Spinal cord (tissue), 10 donors: ENCODE measurements at places on chromosomes 6 and 20.

DNA sequence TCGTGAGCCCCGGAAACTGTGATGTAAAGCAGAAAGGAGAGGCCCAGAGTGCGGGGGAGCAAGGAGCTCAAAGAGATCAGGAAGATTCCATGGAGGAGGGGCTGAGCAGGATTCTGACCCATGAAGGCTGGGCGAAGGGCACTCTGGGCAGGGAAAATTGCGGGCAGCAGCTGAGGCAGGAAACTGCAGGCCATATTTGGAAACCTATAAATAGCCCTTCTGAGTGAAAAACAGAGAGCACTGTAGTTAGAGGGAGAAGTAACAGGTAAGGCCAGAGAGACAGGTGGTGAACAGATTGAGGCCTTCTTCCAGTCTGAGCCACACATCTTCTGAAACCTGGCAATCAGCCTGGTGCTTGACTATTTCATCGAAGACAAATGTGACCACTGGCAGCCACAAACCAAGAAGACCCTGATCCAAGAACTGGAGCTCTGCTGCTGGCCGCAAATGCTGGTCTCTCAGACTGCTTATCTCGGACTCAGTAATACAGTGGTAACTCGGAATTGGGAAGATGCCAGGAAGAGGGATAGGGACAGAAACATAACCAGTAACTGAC lies 14.1 kb upstream of the BEND3 start:
- DNase-seq, result peak; percentile 28

- no peak for DNase-seq
These were observed 13.7 kb upstream of the BPIFA2 start for GRCh38 chr20:33154252-33154651.

- DNase-seq, result no peak
These were observed 582.5 kb downstream of the DOK5 start for GRCh38 chr20:55057779-55058415.

- DNase-seq, result peak; percentile 52
These were observed 153.2 kb upstream of the TOP1 start for GRCh38 chr20:40875116-40876085.

- no peak for DNase-seq
These were observed 33.5 kb downstream of the ERMARD start for GRCh38 chr6:169784821-169785340.

GRCh38 chr20:23136893-23137745 lies 51.0 kb upstream of the CD93 start:
- DNase-seq, result no peak

GRCh38 chr20:41359541-41360011 lies 7.0 kb downstream of the EMILIN3 start:
- DNase-seq, result no peak

DNA sequence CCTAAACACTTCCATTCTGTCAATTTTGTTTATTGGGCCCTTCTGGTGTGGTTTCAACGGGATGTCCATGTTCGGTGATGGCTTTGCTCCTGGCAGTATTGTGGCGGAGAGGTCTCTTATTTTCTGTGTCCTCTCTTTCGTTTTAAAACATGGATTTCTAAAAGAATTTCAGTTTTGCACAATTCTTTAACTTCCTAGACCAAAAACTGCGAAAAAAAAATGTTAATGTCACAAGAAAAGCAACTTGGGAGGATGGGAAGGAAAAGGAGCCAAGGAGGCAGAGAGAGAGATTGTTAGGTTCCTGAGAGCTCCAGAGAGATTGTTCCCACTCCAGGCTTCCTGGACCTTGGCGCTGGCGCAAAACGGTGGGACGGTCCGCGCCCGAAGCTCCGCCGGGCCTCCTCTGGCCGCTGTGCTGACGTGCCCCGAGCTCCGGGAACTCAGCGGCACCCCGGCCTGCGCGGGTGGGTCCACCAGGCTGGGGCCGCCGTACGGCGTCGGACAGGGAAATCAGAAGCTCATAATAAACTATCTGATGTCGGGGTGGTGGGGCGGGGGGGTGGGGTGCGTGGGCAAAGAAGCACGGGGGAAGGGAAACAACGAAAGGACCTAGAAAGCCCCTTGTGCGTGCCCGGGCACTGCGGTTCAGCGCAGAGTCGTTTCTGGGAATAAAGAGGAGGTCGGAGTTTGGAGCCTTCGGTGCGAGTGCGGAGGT lies 951 bp upstream of the OLIG3 start:
- DNase-seq, result no peak

DNA sequence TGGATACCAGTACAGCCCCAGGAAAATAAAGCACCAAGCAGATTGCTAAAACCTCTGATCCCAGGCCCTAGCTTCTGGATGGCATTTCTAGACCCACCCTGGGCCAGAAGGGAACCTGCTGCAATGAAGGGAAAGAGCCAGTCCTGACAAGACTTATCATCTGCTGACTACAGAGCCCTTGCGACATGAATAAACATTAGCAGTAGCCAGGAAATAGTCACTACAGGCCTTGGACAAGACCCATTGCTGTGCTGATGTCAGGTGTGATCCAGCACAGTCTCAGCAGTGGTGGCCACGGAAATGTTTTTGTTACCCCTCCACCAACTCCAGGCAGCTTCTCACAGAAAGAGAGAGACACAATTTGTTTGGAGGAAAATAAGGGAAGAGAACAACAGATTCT lies 399.3 kb downstream of the HAO1 start:
- DNase-seq, result no peak

GRCh38 chr6:140204154-140204553 lies 829.7 kb upstream of the CITED2 start:
- DNase-seq, result no peak

DNA sequence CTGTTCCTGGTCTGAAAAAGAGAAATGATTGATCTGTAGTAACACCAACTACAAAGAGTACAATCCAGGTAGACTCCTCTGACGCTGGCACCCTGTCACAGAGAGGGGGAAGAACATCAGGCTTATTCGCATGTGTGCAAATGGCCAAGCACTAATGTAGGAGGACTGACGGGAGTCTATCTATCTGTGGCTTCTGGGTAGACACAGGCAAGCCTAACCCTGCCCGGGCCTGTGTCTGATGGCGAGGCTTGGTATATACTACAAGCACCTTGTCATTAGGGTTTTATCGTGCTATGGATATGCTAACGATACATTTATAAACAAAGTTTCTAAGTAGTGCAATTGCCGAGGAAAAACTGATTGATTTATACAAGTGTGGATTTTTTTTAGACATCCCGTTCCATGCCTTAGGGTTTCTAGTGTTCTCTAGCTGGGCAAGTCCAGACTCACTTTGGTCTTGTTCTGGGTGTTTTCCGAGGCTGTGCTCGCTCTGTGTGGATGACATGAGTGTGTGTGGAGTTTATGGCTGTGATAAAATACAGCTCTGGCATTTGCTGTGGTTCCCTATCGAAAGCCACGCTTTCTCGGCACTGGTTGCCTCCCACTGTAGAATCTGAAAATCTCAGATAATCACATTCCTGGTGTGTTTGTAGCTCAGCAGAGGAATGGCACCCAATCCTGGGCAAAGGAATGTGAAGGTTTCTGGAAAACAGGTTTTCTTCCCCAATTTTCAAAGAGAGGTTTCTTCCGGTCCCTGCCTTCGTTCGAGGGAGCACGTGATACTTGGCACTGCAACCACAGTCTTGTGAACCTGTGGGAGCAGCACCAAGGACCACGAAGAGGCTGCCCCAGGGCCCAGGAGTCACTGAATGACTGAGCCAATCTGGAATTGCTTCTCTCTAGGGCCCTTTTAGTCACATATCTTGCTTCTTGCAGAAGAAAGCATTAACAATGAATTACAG lies 67.5 kb upstream of the EDN1 start:
- DNase-seq, result no peak

GRCh38 chr6:112253841-112254816 lies at the start of gene LAMA4:
TSS of gene LAMA4 (minus strand) at chr6:112254567. CDS start at chr6:112254150, 417 bp downstream.
- DNase-seq, result no peak

GRCh38 chr20:11205769-11206362 lies 532.1 kb upstream of the JAG1 start:
- no peak for DNase-seq

GRCh38 chr6:41464481-41464880 lies 81.7 kb upstream of the FOXP4 start:
- no peak for DNase-seq

- no peak for DNase-seq
These were observed 5.5 kb downstream of the ZBTB46 start for GRCh38 chr20:63825331-63826118.

- no peak for DNase-seq
These were observed 40.8 kb downstream of the SNRNP48 start for GRCh38 chr6:7630792-7631191.

- no peak for DNase-seq
These were observed 28.4 kb upstream of the MAS1L start for GRCh38 chr6:29516108-29516507.

GRCh38 chr20:47594157-47594556 lies 92.5 kb downstream of the NCOA3 start:
- no peak for DNase-seq

DNA sequence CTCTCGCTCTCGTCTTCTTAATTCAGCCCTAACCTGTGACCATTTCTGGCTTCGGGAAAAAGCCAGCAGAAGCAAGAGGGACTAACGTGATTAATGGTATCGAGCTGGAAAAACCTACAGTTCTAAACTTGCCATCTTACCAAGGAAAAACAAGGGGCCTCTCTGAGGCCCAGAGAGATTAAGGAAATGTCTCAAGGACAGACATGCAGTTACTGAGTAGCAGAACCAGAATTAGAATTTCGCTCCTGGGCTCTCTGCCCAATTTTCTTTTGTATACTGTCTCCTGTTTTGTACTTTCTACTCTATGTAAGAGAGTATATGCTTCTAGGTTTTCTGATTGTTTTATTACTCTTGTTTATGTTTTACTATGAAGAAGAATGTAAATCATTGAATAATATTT lies 67.8 kb upstream of the LTV1 start:
- DNase-seq, result no peak

DNA sequence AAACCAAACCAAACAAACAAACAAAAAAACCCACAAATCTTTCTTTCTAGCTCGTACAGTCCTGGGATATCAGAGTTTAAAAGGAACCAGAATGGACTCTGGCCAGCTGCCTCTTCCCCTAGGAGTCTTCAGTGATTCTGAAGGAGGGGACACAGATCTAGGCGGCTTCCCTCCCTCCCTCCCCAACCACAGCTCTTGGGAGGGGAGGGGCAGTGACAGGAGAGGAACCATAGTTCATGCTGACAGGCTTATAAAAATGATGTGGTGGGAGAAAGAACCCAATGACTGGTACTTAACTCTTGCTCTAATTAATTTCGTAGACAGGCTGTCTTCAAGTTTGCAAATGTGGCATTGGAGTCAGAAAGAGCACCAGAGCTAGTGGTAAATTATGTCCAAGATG lies 56.0 kb downstream of the NPEPL1 start:
- no peak for DNase-seq

DNA sequence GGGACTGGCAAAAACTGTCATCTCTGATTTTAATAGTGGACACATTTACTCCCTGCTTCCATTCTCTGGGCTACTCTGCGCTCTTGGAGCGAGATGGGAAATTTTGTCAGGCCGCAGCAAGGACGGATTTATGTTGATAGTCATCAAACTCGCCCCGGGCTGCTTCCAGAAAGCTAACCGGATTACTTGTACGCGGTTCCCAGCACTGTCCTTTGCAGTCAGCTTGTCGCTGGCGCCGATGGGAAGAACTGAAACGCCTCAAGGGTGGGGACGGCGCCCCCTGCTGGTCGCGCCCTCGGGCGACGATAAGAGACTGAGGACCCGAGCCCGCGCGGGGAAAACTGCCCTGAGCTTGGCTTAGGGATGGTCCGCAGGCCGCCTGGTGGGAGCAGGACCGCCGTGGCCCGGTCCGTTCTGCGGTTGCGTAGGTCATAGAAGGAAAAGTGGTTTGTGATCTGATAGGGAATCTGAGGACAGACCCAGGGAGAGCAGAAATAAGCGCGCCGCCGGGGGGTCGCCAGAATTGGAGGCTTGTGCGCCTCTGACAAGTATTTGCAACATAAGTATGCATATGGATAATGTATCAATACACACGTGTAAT lies 984 bp upstream of the ABT1 start:
- DNase-seq, result peak; percentile 95

DNA sequence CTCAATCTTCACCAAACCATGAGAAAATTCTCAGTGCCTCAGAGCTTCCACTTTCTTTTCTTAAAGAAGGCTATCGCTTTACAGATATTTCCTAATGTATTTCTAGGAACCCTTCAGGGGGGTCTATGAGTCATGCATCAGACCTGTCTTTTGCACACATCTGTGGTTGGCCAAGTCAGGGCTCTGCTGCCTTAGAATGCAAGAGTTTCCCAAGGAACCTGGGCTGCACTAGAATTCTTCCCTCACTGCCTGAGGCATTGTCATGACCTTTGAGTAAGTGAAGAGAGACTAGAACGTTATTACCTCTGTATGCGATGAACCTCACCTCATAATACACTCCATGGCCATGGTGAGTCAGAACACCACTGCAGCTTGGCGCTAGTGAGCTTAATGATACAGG lies 365.0 kb upstream of the ID4 start:
- DNase-seq, result no peak

DNA sequence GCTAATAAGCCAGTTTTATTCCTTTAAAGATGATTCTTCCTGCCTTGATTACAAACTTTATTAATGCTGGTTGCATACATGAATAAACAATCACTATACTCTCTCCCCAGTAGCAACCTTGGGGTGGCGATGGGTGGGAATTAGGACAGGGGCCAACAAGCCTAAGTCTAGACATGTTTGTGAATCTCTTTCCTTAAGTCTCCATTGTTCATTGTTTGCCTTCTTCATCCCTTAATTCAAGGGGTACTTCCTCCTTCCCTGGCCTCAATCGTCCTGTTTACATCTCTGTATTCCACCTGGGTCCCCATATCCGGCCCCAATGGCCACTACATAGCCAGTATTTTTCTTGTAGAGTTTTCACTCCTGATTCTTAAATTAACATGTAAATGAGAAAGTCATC lies 66.0 kb downstream of the ARHGAP18 start:
- no peak for DNase-seq

DNA sequence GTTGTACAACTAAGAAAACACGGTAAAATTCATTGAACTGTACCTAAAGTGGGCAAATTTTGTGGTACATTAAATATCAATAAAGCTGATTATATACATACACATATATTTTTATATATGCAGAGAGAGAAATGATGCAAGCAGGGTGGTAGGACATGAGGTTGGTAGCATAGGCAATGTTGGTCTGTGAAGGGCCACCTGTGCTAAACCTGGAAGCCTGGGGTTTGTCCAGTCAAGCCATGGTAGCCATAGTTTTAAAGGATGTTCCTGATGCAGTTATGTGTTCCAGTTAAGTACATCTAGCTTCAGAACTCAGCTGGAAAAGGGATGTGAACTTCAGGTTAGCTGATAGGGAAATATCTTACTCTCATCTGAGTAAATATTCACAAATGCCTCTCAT lies 60.1 kb downstream of the TRIM38 start:
- no peak for DNase-seq

DNA sequence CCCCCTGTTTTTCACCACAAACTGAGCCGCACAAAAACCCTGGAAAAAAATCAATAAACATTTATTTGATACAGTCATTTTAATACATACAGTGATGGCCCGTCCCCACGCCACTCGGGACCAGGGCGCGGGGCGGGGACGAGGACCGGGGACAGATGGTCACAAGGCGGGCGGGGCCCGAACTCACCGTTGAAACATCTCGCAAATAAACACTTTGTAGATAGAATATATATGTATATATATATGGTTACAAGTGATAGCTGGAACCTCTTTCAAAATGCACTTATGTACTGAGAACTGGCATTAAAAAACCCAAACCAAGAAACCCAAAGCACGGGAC lies 418 bp upstream of the UCKL1 start:
- no peak for DNase-seq

- DNase-seq, result no peak
These were observed 26.7 kb upstream of the SRC start for GRCh38 chr20:37319151-37319671.
